ENCODE measurements at places on chromosomes 5 and 9.

- no peak for DNase-seq
These were observed 18.9 kb downstream of the AMBP start for GRCh38 chr9:114059047-114059803.

GRCh38 chr5:1268666-1269065 is 26.2 kb downstream of the TERT start:
- peak; percentile 60 for DNase-seq

DNA sequence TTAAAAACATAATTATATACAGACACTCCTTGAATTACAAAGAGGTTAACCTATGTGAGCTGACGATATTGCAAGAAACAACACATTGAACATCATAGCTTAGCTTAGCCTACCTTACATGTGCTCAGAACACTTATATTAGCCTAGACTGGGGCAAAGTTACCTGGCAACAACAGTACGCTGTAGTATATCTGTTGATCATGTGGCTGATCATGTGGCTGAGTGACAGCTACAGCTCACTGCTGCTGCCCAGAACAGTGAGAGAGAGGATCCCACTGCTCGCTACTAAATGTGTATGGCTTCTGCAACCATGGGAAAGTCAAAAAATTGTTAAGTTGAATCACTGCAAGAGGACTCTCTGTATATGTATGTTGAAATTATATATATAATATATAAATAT is 169.9 kb downstream of the CDH9 start:
- DNase-seq, result no peak

DNA sequence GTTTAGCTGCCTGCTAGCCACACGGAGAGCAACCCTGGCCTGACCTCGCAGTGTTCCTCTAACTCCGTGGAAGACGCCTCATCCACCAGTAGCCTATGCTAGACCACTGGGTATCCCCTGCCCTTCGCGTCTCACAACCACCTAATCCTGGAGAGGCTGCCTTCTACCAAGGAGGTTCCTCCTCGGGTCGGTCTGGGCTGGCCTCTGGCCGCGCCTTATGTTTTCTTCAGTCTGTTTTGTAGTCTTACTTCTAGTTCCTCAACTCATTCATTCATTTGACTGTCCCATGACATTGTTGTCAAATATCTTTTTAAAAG is 1.6 kb upstream of the TPM2 start:
- DNase-seq, result no peak

DNA sequence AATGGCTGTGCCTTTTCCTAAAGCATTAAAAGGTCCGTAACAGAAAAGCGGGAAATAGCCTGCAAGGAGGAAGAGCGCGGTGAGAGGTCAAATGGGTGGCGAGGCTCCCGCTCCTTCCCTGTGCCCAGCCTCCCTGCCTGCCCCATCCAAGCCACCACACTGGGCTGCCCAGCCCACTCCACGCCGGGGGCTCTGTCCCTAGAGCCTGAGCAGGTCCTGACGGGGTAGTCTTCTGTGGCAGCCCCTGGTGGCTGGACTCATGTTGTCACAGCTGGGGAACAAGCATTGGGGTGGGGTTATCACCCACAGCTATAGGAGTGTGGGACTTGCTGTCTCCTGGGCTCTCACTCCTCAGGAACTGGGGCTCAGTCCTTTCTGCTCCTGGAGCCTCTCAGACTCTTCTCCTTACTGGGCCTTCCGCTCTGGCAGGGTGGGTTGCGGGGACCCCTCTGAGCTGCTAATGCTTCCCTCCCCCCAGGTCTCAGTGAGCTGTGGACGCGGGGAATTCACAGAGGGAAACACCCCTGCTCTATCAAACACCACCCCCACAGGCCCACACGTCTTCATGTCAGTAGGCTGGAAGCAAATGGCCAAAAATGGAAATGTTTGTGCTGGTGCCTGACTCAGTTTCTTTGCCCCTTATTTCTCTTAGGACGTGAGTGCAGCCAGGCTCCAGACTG is 152.4 kb upstream of the PHYKPL start:
- DNase-seq, result no peak

DNA sequence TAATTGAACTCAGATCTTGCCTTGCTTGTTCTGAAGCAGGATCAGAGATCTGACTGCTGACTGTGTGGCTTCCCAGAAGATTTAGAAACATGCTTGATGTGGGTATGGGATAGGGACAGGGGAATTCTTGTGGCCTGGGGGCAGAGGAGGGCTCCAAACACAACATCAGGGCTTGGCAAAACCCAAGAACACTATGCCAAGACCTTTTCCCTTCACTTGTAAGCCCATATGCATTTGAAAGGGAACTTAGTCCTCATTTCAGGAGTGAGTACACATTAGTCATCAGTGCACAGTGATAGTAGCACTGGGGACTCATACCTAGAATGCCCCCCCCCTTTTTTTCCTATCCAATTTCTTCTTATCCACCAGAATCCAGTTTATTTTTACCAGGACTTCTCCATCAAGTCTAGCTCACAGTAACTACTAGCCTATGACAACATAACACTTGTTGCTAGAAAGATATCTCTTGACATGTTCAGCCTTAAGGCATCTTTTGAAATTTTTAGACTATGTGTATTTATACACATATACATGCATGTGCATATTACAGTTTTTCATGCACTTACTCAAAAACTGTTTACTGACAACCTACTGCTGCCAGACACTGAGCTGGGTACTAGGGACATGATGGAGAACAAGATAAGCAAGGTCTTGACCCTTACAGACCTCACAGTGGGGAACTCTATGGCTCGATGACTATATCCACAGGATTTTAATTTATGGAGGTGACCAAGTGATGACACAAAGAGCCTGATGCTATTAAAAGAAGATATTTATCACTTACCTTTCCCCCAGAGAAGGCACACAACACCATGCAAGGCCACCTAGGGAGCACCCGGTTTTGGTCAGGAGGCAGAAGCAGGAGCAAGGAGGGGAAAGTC is 158.3 kb upstream of the MAP3K1 start:
- no peak for DNase-seq
